Stimulated activated CD4-positive, alpha-beta T cell treated with anti-CD3 and anti-CD28 coated beads, Interleukin-4, amount 100 ng/mL, for 48 hours (primary cell): ENCODE measurements at places on chromosomes 7 and 10.

GRCh38 chr10:61935077-61935476 lies 33.6 kb downstream of the ARID5B start:
- DNase-seq, result no peak

GRCh38 chr10:119221201-119221600 lies 13.8 kb downstream of the GRK5 start:
- DNase-seq, result no peak

- DNase-seq, result no peak
Measured at GRCh38 chr7:51055039-51055840, 261.4 kb downstream of the COBL start.

DNA sequence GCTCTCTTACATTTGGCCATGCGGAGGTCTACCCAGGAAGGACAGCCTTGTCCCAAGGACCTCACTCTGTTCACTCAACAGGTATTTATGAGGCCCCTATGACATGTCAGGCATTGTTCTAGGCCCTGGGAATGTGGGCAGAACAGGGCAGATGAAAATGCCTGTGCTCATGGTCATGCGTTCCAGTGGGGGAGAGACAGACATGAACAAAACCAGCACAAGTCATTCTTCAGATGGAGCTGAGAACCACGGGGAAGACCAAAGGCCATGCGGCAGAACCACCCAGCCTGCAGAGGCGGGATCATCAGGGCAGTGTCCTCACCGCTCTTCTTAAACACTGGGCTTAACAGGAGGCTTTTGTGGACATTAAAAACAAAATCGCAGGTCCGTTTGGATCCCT lies 636.1 kb downstream of the SDK1 start:
- DNase-seq, result no peak

GRCh38 chr7:74029991-74030415 lies 2.0 kb downstream of the ELN start:
- DNase-seq, result no peak
